ENCODE measurements at places on chromosomes 6 and 20. TPM values are rescaled to one million over a fixed set of nuclear protein-coding genes. Genes with fewer than 3 reads are reported as not detected.

The CAP2 gene
- 45.1 TPM for total RNA-seq

The TRIM38 gene
- 12.5 TPM for total RNA-seq

The SRSF12 gene
- total RNA-seq: not detected

The TRIM10 gene
- not detected for total RNA-seq

The BPHL gene
- 28.0 TPM for total RNA-seq

The TULP4 gene
- 79.6 TPM for total RNA-seq

The IRF4 gene
- total RNA-seq: not detected

The C6orf15 gene
- total RNA-seq: 0.71 TPM

The CST1 gene
- total RNA-seq: not detected

The FOXC1 gene
- 1.8 TPM for total RNA-seq

The KIF13A gene
- total RNA-seq: 32.5 TPM

The RNF39 gene
- not detected for total RNA-seq

The STX11 gene
- 4.8 TPM for total RNA-seq

The AGER gene
- 0.45 TPM for total RNA-seq

DNA sequence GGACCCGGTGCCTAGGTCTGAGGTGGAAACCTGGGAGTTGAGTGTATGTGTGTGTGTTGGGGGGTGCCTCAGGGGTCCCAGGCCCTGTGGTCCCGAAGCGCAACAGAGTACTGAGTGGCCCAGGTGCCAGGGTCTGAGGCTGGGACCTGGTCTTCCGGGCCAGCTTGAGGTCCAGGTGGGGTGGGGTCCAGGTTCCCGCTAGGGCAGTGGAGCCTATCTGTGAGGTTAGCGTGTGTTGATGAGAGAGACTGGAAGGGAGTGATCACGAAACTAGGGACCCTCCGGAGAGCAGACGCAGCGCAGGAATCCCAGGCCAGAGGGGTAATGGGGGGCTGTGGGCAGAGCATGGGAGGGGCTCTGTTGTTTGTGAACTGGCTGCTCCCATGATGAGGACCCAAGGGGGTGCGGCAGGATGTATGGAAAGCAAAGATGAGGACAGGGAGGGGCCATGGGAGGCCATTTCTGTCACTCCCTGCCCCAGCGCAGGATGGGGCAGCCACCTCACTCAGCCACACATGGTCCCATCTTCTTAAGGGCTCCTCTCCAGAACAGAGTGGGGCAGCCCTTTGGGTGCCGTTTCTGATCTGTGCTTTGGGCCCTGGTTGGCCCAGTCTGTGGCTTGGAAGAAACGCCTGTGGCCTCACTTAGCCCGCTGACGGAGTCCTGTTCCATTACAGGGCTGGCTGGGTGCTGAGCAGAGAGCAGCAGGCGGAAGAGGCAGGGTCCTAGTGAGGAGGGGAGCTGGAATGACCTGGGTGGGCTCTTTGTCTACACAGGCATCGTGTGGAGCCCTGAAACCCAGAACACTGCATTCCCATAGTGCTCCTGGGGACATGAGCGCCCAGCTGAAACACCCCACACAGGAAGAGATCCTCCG, 872 bp downstream of the HSPA12B start:
- no peak for DNase-seq

GRCh38 chr6:79984261-79984660, 20.2 kb upstream of the TTK start:
- peak; percentile 35 for DNase-seq

DNA sequence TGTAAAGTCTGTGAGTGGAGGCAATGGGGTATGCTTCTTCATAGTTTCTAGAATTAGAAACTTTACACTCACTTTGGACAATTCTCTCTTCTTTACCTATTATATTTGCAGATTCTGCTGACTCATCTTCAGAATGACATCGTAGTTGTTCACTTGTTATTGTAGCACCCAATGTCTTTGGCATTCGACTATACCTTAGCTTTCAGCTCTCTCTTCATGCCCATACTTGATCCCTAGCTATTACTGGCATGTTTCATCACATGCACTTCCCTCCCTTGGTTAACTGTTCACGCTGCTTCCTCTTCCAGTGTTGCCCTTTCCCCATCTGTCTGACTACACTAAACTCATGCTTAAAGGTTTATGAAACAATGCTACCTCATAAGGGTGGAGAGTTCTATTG, 298.1 kb upstream of the TCF21 start:
- DNase-seq: peak; percentile 26

DNA sequence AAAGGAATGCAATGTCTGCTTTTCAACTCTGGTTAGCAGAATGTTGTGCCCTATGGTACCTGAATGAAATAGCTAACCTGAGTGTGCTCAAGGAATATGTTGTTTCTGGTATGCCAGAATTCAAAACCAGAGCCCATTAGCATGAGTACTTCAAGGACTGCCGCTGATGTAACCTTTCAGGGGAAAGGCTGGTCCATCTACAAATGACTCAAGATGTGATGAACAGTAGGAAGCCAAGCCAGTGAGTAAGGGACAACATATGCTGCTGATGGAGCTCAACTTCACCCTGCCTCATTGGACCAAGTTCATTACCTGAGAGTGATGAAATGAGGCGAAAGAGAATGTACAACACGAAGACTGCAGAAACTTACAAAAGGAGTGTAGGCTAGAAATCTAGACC, 95.7 kb upstream of the BMP2 start:
- DNase-seq: no peak

DNA sequence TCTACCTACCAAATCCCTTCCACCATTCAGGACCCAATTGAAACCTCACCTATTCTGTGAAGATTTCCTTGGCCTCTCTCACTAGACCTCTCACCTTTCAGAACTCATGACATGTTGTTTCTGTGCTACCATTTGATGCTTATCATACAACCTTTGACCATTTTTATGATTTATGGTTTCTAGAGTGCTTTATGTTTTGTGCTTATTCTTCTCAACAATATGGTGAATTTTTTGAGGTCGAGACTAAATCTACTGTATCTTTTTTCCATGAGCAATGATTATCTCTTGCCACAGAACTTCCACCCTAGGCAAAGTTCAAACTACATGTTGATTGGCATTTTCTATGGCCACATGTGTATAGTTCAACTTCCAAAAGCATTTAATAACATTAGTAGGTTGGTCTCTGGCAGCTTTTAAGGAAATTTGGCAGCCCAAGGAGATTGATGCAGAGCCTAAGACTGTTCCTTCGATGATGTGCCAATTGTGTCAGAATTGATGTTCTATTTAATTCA, 84.9 kb downstream of the OLIG3 start:
- no peak for DNase-seq

DNA sequence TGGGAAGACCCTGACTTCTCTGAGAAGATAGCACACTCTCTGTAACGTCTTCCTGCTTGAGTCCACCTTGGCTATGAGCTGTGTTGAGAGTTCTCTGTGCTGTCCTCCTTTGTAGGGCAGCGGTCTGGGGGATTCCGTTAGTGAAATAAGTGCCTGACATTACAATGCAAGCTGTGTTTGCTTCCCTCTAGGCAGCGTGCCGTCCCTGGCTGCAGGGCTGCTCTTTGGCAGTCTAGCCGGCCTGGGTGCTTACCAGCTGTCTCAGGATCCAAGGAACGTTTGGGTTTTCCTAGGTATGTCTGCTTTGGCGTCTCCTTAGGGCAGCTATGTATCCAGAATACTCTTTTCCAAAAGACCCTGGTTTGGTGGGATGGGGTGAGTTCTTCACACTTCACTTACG, 2.8 kb downstream of the TMEM14C start:
- DNase-seq: no peak

DNA sequence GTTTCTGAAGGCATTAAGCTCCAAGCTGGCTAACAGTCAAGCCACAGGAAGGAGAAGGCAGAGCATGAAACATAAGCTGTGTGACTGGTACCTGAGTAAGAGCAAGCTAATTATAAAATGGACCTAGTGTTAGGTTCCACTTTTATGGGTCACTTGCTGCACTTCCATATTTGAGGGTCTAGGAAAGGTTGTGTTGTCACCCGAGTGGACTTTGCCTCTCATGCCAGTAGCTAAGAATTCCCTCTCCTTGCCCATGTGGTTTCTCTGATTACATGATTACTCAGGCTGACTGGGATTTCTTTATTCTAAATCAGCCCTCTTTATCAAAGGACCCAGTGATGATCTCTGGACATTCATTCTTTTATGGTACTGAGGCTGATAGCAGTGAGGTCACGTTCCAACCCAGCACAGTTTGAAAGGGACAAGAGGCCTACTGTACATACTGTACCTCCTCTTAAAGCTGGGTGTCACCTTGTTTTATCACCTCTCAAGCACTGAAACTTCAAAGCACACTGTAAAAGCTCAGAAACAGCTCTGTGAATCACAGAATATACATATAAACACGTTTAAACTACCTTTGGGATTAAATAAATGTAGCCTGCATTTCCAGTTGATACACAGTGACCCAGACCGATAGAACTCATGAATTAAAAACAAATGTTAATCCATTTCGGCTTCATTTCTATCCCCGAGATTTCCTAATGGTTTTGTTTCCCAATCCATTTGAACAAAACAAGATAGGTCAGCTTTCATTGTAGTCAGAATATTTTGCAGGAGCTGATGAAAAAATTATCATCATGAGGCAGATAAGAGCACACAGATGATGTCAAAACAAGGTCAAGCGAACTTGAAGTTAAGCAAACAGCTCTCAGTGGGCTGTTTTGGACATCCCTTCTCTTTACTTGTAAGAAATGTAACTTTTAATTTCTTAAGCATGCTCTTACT, 96.5 kb downstream of the ALDH8A1 start:
- DNase-seq: peak; percentile 75

- peak; percentile 94 for DNase-seq
Observed at GRCh38 chr20:44204156-44204831, 6.3 kb downstream of the OSER1 start.

GRCh38 chr6:109075934-109076333, 18.7 kb downstream of the SESN1 start:
- DNase-seq: no peak

DNA sequence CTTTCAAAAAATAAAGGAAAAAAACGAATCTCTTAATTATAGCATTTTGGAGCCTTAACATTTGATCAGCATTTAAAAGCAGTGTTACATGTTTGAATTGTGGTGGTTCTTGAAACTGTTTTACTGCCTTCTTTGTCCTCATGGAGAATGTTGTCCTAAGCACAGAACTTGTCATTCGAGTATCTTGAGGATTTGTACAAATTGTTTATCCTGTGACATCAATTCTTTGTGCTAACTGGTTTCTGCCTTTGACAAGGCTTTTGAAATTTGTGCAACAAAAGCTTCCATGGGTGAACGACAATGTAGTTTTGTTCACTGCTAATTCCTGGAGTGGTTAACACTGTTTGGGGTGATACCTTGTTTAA, 130.8 kb downstream of the SCAF8 start:
- DNase-seq: no peak

- DNase-seq: no peak
Observed at GRCh38 chr6:25058441-25058840, 122.7 kb upstream of the RIPOR2 start.

DNA sequence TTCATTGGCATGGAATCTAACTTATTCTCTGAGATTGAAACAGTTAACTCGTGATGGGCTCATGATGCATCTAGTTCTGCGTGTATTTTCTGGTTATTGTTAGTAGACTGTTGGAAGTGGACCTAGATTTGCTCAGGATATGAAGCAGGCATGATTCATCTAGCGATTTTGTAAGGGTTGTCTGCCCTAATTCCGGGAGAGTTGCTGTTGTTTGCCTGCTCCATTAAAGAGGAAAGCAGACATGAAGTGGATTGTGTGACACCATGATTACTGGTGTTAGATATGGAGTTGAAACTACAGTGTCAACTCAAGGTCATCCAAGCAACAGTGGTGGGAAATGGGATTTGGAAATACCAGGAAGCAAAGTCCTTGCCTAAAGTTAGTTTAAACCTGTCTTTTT, 41.0 kb downstream of the SOX4 start:
- DNase-seq: peak; percentile 95

- DNase-seq: no peak
Observed at GRCh38 chr6:37785002-37785662, 34.4 kb upstream of the ZFAND3 start.

DNA sequence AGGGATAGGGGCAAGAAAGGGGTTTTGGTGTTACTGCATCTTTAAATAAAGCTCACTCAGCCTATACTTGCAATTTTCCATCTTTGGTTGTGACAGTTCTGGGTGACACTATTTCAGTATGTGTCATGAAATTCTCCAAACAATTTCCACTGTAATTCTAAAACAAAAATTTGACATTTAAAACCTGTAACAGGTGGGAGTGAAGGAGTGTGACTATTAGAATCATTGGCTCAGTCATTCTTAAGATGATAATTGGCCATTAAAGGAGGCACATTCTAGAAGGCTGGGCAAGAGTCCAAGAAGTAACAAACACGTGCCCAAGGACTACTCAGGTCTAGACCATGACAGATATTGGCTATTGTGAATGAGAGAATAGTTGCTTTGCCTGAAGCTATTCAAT, 153.3 kb upstream of the ARG1 start:
- DNase-seq: no peak

DNA sequence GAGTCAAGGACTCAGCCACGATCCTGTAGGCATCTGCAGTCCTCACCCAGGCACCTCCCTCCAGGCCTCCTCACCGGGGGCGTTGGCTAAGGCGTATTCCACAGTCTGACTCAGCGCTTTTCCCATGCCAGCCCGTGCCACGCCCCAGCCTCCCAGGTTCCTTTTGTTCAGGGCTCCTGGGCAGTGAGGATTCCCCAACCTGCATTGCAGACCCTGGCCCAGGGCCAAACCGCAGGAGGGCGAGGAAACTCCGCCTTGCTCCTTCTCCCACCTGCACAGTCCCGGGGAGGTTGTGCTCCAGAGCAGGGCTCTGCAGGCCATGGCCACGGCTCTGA, 202.8 kb upstream of the CST7 start:
- DNase-seq: no peak

DNA sequence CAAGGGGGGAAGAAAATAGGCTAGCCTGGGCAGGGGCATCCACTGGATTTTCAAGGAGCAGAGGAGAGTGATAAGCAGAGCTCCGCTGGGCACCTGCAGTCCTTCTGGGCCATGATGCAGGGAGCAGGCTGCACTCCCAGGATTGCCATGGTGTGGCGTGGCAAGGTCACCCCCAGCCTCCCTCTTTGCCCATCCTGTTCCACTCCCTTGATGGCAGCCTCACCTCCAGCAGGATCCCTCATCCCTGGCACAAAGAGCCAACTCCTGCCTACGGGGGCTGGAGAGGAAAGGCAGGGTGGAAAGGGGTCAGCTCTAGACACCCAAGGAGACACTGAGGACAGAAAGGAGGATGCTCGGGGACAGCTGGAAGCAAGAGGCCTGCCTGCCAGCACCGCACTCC, 22.4 kb upstream of the MYMX start:
- DNase-seq: no peak

All from LHCN-M2 (cell line).